ENCODE measurements at places on chromosomes 1 and 21.

- DNase-seq = no peak
These were observed 6.8 kb upstream of the RXRG start for GRCh38 chr1:165451691-165452090.

GRCh38 chr1:1098681-1099421, 17.0 kb downstream of the C1orf159 start:
- no peak for DNase-seq

- no peak for DNase-seq
These were observed 9.6 kb upstream of the CYB5R1 start for GRCh38 chr1:202976633-202977032.

DNA sequence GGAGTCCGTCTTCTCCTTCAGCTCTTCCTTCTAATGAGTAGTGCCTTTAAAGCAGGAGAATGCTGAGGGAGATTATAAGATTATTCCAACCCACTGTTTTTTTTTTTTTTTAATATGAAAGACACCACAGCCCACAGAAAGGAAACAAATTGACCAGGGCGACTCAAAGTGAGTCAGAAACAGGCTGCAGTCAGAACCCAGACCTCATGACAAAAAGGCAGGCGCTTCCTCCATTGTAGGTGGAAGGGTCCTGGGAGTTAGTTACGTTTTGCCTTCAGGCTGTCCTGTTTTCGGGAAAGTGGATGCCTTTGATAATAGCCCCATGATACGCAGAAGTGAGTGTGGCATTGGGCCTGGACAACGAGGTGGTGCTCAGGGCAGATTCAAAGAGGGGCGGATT, 21.0 kb downstream of the PLXNA2 start:
- no peak for DNase-seq

DNA sequence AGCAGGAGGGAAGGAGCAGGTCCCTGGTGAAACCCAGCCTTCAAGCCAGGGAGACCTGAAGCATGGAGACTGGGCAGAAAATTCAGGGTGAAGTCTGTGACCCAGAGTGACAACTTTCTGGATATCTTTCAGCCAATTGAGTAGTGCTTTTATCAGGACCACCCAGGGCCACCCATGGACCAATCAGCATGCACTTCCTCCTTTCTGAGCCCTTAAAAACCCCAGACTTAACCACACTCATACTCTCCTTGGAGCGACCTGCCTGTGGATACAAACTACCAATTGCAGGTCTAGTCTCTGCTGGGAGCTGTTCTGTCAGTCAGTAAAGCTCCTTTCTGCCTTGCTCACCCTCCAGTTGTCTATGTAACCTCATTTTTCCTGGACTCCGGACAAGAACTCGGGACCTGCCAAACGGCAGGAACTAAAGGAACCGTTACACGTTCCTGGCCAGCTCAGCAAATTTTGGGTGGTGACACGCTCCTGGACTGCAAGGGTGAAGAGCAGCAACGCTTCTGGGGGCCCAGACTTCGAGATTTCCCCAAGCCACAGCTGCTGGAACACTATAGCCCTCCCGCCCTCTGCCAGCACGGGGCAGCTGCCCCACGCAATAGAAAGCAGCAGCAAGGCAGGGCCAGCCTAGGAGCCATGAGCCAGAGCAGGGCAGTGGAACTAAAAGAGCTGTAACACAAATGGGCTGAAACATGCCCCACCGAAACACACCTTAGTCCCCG, 1183.4 kb downstream of the AMY1C start:
- DNase-seq = no peak

- no peak for DNase-seq
These were observed 30.0 kb upstream of the EPS8L3 start for GRCh38 chr1:109793486-109794318.
